Activated T-helper 2 cell treated with anti-CD3 and anti-CD28 coated beads, Interferon-gamma antibody, Interleukin-2, Interleukin-4, amounts not matched to agents 10 μg/mL and 5 μg/mL and 100 μg/mL, durations not matched to agents 14 hours and 24 hours and 36 hours (primary cell): ENCODE measurements at places on chromosomes 4 and X.

GRCh38 chr4:47741200-47741599, 96.7 kb downstream of the CORIN start:
- DNase-seq: no peak

- no peak for DNase-seq
Observed at GRCh38 chr4:152188801-152189200, 347.1 kb downstream of the FBXW7 start.

- no peak for DNase-seq
Observed at GRCh38 chrX:69130439-69130838, 34.8 kb downstream of the PJA1 start.

DNA sequence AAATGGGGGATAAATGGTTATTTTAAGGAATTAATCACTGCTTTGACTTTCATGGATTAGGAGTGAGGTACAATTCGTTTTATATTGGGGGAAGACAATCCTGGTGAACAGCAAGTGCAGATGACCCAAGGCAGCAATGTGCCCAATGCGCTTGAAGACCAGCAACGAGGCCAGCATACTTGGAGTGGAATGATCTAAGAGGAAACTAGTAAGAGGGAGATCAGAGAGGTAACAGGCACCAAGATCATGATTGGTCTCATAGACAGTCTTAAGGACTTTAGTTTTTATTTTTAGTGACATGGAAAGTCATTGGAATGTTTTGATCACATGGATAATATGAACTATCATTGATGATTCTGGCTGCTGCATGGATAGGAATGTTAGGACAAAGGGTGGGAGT, 90.6 kb downstream of the BMPR1B start:
- DNase-seq: no peak
